ENCODE measurements at places on chromosomes 16 and 17. TPM values are rescaled to one million over a fixed set of nuclear protein-coding genes. Genes with fewer than 3 reads are reported as not detected.

Gene PITPNM3
- 0.76 TPM for total RNA-seq

Gene STH
- not detected for total RNA-seq

Gene AATK
- total RNA-seq = 1.5 TPM

Gene PAM16
- 35.8 TPM for total RNA-seq

Gene CCDC144A
- total RNA-seq = 2.9 TPM

Gene KRT31
- not detected for total RNA-seq

Gene NOD2
- 0.58 TPM for total RNA-seq

Gene SULT1A3
- total RNA-seq = 12.2 TPM

Gene STAT5B
- total RNA-seq = 53.1 TPM

Gene KRT39
- not detected for total RNA-seq

Gene CTRB1
- total RNA-seq = not detected

Gene RAB34
- 62.3 TPM for total RNA-seq

Gene PPM1E
- total RNA-seq = not detected

Gene CDH11
- total RNA-seq = 14.9 TPM

Gene P2RX1
- not detected for total RNA-seq

Gene MILR1
- total RNA-seq = 1.6 TPM

Gene KIF19
- total RNA-seq = 0.84 TPM
